Lung (tissue), 17 donors: ENCODE measurements at places on chromosomes 6 and 20. TPM values are rescaled to one million over a fixed set of nuclear protein-coding genes. Genes with fewer than 3 reads are reported as not detected.

GRCh38 chr20:60306551-60306950 lies 348.3 kb downstream of the CDH26 start:
- no peak overlapping the region for H3K4me3 ChIP-seq
- peaks cover 12% of the 10 kb centered on the region for H3K4me1 ChIP-seq
- no peaks in the 10 kb centered on the region for H3K27me3 ChIP-seq

- no peak overlapping the region for H3K4me3 ChIP-seq
- peaks cover 16% of the 10 kb centered on the region for H3K4me1 ChIP-seq
- no peaks in the 10 kb centered on the region for H3K36me3 ChIP-seq
- no peak overlapping the region for H3K27ac ChIP-seq
- peaks cover 2% of the 10 kb centered on the region for H3K27me3 ChIP-seq
- DNase-seq, result peak; percentile 56
Observed at GRCh38 chr6:122660296-122660695, 50.1 kb downstream of the PKIB start.

- H3K27me3 ChIP-seq, result no peaks in the 10 kb centered on the region
- no peak overlapping the region for H3K27ac ChIP-seq
- no peak for DNase-seq
Observed at GRCh38 chr6:130843575-130844320, 16.5 kb downstream of the SMLR1 start.

DNA sequence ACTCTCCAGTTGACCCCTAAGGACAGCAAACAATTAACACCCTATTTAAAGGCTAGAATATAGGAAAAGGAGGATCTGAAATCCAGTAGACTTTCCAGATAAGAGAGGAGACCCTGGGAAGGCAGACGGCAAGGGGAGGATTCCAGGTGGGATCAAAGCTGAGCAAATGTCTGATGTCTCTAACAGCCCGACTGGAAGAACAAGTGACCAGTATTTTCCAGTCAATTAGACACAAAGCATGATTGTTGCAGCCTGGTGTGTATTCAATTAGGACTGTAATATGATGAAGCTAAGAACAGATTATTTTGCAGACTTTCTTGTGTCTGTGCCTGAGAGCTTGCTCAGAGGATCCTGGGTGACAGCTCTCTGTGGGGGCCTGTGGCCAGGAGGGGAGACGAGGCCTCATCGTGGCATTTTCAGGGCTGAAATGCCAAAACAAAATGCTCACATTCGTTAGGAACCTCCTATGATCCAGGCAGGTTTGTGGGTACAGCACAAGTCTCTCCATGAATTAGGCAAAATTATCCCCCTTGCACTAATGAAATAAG lies 471.8 kb upstream of the AGPAT4 start:
- H3K27ac ChIP-seq, result no peak overlapping the region
- no peaks in the 10 kb centered on the region for H3K27me3 ChIP-seq
- H3K4me1 ChIP-seq, result no peaks in the 10 kb centered on the region
- H3K4me3 ChIP-seq, result no peak overlapping the region
- DNase-seq, result no peak
- no peaks in the 10 kb centered on the region for H3K36me3 ChIP-seq

DNA sequence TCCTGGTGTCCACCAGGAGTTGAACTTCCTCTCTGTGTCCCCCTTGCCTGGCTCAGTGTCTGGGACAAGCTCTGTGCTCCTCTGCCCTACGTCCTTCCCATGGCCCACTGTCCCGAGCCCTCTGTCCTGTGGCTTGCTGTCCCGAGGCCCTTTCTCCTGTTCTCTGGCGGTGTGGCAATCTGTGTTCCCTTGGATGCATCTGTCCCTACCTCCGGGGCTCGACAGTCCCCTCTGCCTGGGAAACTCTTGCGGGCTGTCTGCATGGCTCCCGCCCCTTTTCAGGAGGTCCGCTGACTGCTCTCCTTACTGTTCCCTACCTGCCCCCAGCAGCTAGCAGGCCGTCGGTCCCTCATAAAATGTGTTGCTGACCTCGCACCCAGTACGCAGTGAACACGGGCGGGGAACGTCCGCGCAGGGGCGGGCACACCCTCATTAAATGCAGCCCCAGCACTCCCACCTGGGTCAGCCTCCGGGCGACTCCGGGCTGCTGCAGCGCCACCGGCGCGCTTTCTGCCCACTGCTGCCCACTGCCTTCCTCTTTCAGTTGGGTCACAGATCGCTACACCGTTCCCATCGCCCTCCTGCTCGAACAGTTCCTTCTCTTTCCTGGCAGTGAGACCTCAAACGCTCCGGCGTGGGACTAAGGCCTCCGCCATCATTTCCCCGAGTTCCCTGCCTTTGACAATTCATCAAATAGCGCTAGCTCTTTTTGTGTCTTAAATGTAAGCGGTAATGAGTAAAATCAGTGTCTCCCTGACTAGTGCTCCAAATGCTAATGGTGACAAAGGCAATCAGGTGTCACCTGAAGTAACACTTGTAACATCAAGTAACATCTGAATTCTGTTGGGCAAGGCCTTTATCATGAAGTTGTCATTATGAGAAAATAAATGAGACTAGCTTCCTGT lies 60.5 kb downstream of the RSPH3 start:
- DNase-seq, result peak; percentile 24
- H3K27ac ChIP-seq, result no peak overlapping the region
- H3K4me1 ChIP-seq, result no peaks in the 10 kb centered on the region
- H3K4me3 ChIP-seq, result no peak overlapping the region

DNA sequence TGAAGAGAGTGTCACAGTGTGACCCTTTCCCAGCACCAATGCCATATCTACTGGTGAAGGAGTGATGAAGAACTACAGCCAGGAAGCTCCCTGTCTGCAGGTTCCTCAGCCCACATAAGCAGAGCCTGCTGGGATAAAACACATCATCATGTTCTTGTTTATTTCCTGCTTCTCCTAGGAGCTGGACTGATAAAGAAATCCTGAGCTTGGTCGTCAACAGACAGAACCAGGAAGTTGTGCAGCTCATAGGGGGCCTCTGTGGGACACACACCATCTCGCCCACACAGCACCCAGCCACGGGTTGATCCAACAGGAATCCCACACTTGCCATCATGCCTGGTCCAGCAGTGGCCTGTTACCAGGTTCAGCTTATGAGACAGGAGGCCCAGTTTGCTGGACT lies 2.8 kb upstream of the CSTL1 start:
- H3K36me3 ChIP-seq, result no peaks in the 10 kb centered on the region
- H3K4me3 ChIP-seq, result no peak overlapping the region
- no peak overlapping the region for H3K27ac ChIP-seq
- H3K4me1 ChIP-seq, result peaks cover 12% of the 10 kb centered on the region
- peak; percentile 60 for DNase-seq

Gene HLA-DOB
- total RNA-seq, result 1.3 TPM

Gene TMEM200A
- 7.9 TPM for total RNA-seq

- H3K27me3 ChIP-seq, result no peaks in the 10 kb centered on the region
- H3K4me1 ChIP-seq, result no peaks in the 10 kb centered on the region
- H3K4me3 ChIP-seq, result no peak overlapping the region
- DNase-seq, result no peak
Observed at GRCh38 chr20:32126919-32127318, 17.4 kb downstream of the TM9SF4 start.

Gene HLA-DMB
- 76.7 TPM for total RNA-seq

Gene WFDC5
- total RNA-seq, result not detected

- H3K4me1 ChIP-seq, result peaks cover 2% of the 10 kb centered on the region
- no peak overlapping the region for H3K27ac ChIP-seq
- H3K27me3 ChIP-seq, result no peaks in the 10 kb centered on the region
- DNase-seq, result no peak
- H3K36me3 ChIP-seq, result no peaks in the 10 kb centered on the region
Observed at GRCh38 chr6:163494279-163494727, 79.8 kb downstream of the QKI start.

Gene SLC4A11
- total RNA-seq, result 0.40 TPM

Gene RAB5IF
- total RNA-seq, result 103 TPM

- H3K27me3 ChIP-seq, result no peaks in the 10 kb centered on the region
- no peak overlapping the region for H3K4me3 ChIP-seq
- H3K36me3 ChIP-seq, result no peaks in the 10 kb centered on the region
Observed at GRCh38 chr6:38193051-38193450, 373.5 kb downstream of the ZFAND3 start.

DNA sequence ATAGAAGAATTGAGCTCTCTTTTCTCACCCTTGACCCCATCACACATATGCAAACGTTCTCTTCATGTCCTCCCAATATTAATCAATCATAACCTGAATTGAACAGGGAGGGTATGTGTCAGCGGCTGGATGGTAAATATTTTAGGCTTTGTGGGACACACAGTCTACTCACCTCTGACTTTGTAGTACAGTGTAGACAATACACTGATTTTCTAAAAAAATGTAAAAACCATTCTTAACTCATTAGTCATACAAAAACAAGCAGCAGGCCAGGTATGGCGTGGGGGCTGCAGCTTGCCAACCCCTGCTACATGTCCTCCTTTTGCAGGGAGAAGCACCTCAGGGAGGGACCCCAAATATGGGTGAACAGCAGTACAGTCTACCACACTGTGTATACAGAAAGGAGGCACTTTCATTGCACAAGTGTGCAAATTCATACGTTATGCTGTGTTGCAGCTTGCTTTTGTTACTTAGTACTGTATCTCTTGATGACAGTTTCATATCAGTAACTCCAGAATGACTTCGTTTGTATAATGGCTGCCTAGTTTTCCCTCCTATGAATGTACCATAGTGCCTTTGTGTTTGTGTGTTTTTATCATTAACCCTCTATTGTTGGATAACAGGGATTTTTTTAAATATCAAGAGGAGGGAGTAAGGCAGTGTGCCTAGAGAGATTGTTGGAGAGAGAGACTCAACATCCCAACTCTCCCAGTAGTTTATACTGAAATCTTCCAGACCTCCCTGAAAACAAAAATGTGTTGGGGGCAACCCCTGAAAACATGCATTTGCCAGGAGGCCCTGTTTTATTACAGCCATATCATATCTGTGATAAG lies 214.3 kb downstream of the ZMYND8 start:
- H3K4me3 ChIP-seq, result no peak overlapping the region
- H3K4me1 ChIP-seq, result no peaks in the 10 kb centered on the region
- H3K27me3 ChIP-seq, result no peaks in the 10 kb centered on the region
- DNase-seq, result peak; percentile 49

Gene ECHDC1
- 86.7 TPM for total RNA-seq

GRCh38 chr6:25326960-25327359 lies 47.8 kb downstream of the CARMIL1 start:
- H3K36me3 ChIP-seq, result no peaks in the 10 kb centered on the region
- peaks cover 5% of the 10 kb centered on the region for H3K4me1 ChIP-seq
- DNase-seq, result no peak

Gene MRPL18
- total RNA-seq, result 42.9 TPM

Gene C6orf15
- total RNA-seq, result not detected

DNA sequence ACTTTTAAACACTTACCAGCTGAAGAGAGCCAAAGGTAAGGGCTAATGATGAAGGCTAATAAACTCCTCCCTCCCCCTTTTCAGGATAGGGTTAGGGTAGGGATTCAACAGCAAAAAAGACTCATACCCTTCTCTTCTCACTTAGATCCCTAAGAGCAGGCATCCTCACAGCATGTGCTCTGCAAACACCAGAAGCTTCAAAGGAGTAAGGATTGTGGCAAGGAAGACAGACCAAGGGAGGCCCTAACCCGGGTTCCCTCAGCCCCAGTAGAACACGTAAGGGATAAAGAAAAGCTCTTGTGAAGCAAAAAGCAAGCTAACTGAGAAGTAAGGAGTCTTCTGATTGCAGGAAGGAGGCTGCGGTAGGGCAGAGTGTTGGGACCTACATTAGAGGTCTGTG lies 11.6 kb downstream of the MAP3K7 start:
- no peak for DNase-seq
- no peak overlapping the region for H3K4me3 ChIP-seq

- no peak overlapping the region for H3K27ac ChIP-seq
- H3K36me3 ChIP-seq, result no peaks in the 10 kb centered on the region
- no peaks in the 10 kb centered on the region for H3K27me3 ChIP-seq
- peaks cover 47% of the 10 kb centered on the region for H3K4me1 ChIP-seq
- DNase-seq, result peak; percentile 82
- peak overlapping the region; percentile 10 for H3K4me3 ChIP-seq
Observed at GRCh38 chr6:85865420-85866369, 223.0 kb upstream of the SYNCRIP start.

Gene KCNQ5
- 5.7 TPM for total RNA-seq

DNA sequence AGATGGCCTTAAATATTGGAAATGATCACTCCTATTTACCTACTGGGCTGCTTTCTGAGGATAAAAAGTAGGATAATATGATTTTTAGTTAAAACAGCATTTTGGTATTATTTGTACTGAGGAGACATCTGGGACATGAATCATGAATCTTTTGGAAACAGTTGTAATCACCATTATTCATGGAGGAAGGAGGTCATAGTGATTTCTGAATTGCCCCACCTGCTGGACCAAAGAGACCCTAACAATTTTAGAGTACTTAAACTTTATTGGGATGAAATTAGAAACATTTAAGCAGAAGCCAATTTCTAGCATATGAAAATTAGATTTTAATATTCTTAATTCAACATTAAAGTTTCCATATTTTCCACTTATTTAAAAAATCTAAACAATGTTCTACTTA lies 108.4 kb upstream of the SIM1 start:
- H3K36me3 ChIP-seq, result no peaks in the 10 kb centered on the region
- no peaks in the 10 kb centered on the region for H3K4me1 ChIP-seq
- H3K4me3 ChIP-seq, result no peak overlapping the region
- DNase-seq, result no peak

Gene RIMS4
- 5.6 TPM for total RNA-seq

GRCh38 chr20:55415567-55416142 lies 589.7 kb downstream of the CBLN4 start:
- H3K4me1 ChIP-seq, result peaks cover 14% of the 10 kb centered on the region
- no peaks in the 10 kb centered on the region for H3K36me3 ChIP-seq
- no peak overlapping the region for H3K4me3 ChIP-seq
- DNase-seq, result no peak

GRCh38 chr20:50415516-50416268 lies 94.5 kb upstream of the PTPN1 start:
- peak; percentile 99 for DNase-seq
- no peaks in the 10 kb centered on the region for H3K27me3 ChIP-seq
- H3K27ac ChIP-seq, result peak overlapping the region; percentile 96
- peaks cover 20% of the 10 kb centered on the region for H3K4me1 ChIP-seq
- H3K4me3 ChIP-seq, result no peak overlapping the region

Gene HLA-DPA1
- total RNA-seq, result 96.2 TPM

Gene BMP2
- total RNA-seq, result 28.8 TPM

DNA sequence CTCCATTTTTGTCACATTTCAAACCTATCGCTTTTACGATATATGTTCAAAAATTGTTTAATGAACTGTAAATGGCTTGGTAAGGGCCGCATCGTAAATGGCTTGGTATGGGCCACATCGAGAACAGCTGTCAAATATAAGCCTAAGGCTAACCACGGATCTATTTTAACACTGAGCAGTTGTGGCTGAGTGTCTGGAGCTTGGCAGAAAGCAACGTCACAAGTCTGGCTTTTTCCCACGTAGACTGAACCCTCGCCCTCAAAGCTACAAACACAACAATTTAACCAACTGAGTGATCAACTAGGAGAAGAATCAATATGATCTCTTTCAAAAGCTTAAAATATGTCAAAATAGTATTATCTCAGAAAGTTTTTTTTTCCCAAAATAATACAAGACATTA lies 71.4 kb upstream of the PRSS16 start:
- peak; percentile 72 for DNase-seq
- H3K27me3 ChIP-seq, result no peaks in the 10 kb centered on the region
- H3K4me3 ChIP-seq, result no peak overlapping the region
- H3K4me1 ChIP-seq, result no peaks in the 10 kb centered on the region
- H3K36me3 ChIP-seq, result no peaks in the 10 kb centered on the region

GRCh38 chr6:135283926-135284325 lies 102.8 kb downstream of the MYB start:
- no peaks in the 10 kb centered on the region for H3K4me1 ChIP-seq
- H3K27me3 ChIP-seq, result no peaks in the 10 kb centered on the region
- DNase-seq, result no peak
- H3K27ac ChIP-seq, result no peak overlapping the region
- peaks cover 2% of the 10 kb centered on the region for H3K36me3 ChIP-seq

Gene OSTM1
- 64.3 TPM for total RNA-seq
